Activated CD8-positive, alpha-beta T cell treated with anti-CD3 and anti-CD28 coated beads, Interleukin-2, amount 10 ng/mL, durations not matched to agents 7 days and 5 days (primary cell): ENCODE measurements at places on chromosomes 13 and 19. TPM values are rescaled to one million over a fixed set of nuclear protein-coding genes. Genes with fewer than 3 reads are reported as not detected.

C1QTNF9B gene
- not detected for total RNA-seq

DNA sequence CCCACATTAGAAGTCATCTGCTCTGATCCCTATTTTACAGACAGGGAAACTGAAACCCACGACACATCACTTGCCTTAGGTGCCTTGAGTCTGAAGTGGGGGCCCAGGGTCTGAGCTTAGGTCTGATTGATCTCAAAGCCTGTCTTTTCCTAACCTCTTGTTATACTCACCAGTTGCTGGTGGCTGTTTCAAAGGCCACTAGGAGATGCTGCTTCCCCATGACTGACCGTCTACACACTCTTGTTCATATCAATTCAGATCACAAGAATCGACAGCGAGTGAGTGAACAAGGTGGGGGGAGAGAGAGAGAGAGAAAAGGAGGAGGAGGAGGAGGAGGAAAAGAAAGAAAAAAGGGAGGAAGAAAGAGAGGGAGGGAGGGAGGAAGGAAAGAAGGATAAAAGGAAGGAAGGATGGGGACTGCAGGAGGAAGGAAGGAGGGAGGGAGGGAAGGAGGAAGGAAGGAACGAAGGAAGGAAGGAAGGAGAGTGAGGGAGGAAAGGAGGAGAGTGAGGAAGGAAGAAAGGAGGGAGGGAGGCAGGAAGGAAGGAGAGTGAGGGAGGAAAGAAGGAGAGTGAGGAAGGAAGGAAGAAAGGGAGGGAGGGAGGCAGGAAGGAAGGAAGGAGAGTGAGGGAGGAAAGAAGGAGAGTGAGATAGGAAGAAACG is 3.3 kb downstream of the OR10H1 start:
- peak; percentile 41 for DNase-seq

DNA sequence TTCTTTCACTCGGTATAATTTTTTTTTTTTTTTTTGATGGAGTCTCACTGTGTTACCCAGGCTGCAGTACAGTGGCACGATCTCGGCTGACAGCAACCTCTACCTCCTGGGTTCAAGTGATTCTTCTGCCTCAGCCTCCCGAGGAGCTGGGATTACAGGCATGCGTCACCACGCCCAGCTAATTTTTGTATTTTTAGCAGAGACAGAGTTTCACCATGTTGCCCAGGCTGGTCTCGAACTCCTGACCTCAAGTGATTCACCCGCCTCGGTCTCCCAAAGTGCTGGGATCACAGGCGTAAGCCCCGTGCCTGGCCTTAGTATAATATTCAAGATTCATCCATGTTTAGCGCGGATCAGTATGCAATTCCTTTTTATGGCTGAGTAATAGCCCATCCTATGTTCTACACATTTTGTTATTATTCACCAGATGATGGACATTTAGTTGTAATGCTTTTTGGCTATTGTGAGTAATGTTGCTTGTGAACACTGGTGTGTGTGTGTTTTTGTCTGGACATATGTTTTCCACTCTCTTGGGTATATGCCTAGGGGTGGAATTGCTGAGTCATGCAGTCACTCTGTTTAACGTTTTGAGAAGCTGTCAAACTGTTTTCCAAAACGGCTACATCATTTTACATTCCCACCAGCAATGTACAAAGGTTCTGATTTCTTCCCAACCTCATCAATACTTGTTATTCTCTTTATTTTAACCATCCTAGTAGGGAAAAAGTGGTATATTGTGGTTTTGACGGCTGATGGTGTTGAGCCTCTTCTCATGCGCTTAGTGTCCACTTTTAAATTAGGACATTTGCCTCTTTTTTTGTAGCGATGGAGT is 22.9 kb downstream of the PLEKHF1 start:
- no peak for DNase-seq

SOX1 gene
- not detected for total RNA-seq

DNA sequence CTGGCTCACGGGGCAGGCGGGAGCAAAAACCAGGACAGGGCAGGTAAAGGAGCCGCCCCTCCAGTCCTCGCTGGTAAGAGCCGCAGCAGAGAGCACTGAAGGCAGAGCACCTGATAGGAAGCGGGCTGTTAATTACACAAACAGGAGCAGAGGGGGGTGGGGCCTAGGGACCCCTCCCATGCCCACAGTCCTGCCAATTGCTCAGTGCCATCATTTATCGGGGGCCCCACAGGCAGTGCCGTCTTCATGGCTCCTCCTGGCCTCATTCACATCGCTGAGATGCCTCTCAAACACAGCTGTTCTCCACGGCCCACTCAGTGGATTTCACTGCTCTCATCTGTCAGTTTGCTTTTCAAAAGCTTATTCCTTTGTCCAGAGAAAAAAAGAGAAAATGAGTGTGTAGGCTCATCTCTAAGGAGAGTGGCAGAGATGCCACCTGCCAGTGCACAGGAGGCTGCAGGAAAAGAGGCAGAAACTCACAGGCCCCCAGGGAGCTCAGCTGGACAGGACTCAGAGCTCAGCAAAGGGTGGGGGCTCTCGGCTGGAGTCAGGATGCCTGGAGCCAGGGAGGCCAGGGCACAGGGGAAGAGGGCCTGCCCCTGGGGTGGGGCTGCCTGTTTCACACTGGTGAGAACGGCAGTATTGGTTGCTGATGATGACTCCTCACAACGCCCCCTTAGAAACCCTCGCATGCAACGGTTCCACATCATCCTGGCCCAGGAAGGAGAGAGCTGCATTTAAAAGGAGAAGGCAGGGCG is 174.6 kb downstream of the COL4A1 start:
- no peak for DNase-seq

- no peak for DNase-seq
These were observed 110.3 kb downstream of the NHLRC3 start for GRCh38 chr13:39148513-39148961.

- DNase-seq: no peak
These were observed 66.2 kb upstream of the TM9SF2 start for GRCh38 chr13:99435116-99435515.

GRCh38 chr19:14563989-14564651 is 7.7 kb downstream of the NDUFB7 start:
- peak; percentile 70 for DNase-seq

DNA sequence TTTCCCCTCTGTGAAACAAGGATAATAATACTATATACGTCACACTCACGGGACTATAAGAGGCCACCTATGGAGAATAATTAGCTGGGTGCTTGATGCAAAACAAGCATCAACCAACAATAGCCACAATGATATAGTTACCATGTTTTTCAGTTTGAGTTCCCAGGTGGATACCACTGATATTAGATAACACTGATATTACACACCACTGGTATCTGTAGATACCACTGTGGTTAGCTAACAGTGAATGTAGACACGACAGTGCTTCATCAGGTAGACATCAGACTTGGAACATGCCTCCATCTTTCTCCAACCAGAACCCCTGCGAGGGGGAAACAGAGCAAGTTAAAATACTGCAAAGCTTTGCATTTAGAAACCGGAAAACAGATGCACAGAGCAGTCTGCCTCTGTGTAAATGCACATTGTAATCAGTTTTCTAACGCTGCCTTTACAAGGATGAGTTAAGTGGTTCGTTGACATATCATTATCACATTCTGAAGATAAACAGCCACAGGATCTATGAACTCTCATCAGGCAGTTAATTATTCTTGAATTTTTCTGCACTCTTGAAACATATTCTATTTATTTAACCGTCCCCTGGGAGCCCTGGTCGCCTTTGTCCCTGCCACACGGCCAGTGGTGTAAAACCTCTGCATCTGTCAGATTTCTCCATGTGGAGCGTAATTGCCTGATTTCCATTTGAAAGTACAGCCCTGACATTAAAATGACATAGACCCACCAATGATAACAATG is 80.7 kb downstream of the RNASEH2B start:
- no peak for DNase-seq

DNA sequence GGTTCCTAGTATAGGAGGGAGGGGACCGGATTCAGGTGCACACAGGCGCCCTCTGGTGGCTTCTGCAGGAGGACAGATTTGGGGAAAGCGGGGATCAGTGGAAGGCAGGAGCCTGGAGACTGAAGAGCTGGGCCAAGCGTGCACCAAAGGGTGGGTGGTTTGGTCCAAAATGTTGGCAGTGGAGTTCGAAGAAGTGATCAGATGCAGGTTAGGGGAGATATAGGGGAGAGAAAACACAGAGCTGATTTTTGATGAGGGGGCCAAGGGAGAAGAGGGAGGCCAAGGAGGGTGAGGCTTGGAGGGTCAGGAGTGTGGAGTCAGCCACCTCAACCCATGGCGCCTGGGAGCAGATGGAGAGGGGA is 6.8 kb upstream of the CARM1 start:
- peak; percentile 87 for DNase-seq

SMIM44 gene
- not detected for total RNA-seq

- peak; percentile 20 for DNase-seq
These were observed 67.2 kb downstream of the SPACA7 start for GRCh38 chr13:112443191-112443994.

DNA sequence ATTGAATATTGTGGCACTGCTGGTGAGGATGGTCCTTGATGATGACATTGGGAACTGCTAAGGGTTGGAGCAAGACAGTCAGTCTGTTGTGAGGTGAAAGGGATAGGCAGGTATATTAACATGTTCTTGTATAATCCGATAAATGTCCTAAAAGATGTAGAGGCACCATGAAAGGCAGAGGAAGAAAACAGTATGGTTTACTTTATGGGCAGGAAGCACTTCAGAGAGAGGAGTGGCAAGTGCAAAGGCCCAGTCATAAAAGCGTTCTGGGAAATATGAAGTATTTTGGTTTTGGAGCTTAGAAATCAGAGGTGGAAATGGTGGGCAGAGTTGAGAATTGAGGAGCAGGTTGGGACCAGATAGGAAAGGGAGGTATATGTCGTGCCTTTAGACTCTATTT is 9.5 kb downstream of the NUP58 start:
- DNase-seq: no peak

- DNase-seq: peak; percentile 76
These were observed at the start of gene ZNF878 for GRCh38 chr19:12052497-12053169. ZNF878 (minus strand) TSS chr19:12052961; CDS start chr19:12052801, 160 bp downstream.

CCDC169 gene
- not detected for total RNA-seq

NEK5 gene
- not detected for total RNA-seq

DNA sequence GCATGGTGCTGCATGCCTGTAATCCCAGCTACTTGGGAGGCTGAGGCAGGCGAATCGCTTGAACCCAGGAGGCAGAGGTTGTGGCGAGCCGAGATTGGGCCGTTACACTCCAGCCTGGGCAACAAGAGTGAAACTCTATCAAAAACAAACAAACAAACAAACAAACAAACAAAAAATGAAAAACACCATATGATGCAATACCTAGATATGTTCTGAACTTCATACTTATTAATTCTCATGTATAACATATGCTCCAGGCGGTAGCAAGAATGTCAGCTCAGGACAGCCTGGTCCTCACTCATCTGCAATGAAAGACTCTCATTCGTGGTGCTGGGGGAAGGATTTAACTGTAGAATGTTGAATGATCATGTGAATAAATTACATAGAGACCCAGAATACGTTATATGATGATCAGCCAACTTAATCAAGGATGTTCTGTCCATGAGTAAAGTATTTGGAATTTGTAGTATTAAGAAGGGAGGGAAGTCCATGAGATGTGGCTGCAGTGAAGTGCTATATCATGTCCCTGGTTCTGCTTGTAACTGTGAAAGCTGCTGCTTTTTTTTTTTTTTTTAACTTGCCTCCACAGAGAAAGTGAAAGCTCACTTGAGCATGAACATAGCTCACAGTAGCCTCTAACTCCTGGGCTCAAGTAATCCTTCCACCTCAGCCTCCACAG is 206.8 kb downstream of the UQCRFS1 start:
- no peak for DNase-seq

DNA sequence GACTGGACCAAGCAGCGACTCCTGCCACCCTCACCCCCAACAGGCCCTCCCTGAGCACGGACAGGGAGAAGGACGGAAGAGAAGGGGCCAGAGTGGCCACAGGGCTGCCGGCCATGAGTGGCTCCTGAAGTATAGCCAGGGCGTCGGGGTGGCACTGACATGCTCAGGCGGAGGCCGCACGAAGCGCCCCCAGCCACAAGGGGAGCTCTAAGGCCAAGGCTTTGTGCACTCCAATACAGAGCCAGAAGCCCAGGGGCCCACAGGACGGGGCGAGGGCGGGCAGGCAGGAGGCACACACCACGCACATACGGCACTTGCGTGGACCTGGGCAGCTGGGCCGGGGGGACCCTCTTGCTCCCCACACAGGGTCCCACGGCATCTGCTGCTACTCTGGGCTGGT is 52.0 kb downstream of the KLF2 start:
- DNase-seq: peak; percentile 46

GRCh38 chr19:33406521-33407139 is 33.1 kb downstream of the CEBPG start:
- DNase-seq: peak; percentile 76

GRCh38 chr13:102235689-102236088 is 166.2 kb downstream of the FGF14 start:
- no peak for DNase-seq

GRCh38 chr13:32381539-32381938 is 46.4 kb downstream of the N4BP2L1 start:
- DNase-seq: peak; percentile 46

C5AR2 gene
- 0.05 TPM for total RNA-seq

DNA sequence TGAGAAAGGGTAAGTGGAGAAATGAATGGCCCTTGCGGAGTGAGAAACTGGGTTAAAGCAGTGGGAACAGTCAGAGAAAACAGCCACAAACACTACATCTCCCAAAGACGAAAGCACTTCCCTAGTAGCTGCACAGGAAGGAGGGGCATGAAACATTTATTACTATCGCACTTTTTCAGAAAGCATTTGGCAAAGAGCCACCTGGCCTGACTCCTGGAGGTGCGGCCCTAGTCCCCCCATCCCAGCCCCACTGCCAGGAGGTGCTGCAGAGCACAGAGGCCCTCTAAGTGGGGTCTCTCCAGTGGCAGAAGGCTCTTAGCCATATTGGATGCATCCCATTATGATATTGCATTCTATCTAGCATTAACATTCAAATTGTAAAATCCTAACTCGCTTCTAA is 55.8 kb downstream of the MTMR6 start:
- no peak for DNase-seq

DNA sequence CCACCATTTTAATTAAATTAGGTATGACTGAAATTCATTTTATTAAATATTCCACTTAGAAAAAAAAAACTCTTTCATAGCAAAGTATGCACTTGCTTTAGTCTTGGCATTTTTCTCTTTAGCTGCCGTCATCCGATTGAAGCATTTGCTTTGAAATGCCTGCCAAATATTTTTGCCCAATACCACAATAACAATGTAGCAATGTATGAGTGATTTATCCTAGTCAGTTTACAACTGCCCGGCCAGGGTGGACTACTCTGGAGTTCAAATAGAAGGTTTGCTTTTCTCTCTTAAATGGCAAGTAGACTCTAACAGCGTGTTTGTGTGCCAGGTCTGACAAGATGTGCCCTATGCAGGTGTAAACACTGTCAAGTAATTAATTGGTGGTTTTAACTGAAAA is 675.3 kb upstream of the SGCG start:
- DNase-seq: no peak

DNA sequence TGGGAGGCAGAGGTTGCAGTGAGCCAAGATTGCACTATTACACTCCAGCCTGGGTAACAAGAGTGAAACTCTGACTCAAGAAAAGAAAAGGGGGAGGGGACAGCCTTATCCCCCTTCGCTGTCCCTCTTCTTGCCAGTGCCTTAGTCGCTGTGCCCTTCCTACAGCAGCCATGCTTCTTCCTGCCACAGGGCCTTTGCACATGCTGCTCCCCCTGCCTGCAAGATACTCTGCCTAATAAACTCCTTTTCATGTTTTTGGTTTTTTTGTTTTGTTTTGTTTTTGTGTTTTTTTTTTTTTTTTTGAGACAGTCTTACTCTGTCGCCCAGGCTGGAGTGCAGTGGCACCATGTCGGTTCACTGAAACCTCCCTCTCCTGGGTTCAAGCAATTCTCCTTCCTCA is 21.4 kb downstream of the NWD1 start:
- no peak for DNase-seq

- peak; percentile 96 for DNase-seq
These were observed 672 bp upstream of the IRF2BP1 start for GRCh38 chr19:45886427-45887199.
